NCI-H187 treated with DMSO at 0.1 percent for 48 hours (cell line): ENCODE measurements at places on chromosomes 13 and 19.

DNA sequence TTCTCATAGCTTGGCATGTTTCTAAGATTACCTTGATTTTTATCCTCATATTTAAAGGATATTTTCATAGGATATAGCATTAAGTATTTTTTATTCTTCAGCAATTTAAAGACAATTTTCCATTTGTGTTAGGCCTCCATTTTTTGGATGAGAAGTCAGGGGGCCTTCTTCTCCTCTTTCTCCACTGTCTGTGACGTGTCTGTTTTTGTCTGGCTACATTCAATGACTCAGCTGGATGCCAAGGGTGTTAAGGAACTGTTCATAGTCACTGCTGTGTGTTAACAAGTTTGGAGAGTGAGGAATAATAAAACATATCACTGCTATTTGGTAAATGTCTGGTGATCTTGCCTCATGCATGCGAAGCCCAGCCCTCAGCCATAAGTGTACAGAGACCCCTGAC, 36.4 kb downstream of the ZNF582 start:
- no peak for DNase-seq

DNA sequence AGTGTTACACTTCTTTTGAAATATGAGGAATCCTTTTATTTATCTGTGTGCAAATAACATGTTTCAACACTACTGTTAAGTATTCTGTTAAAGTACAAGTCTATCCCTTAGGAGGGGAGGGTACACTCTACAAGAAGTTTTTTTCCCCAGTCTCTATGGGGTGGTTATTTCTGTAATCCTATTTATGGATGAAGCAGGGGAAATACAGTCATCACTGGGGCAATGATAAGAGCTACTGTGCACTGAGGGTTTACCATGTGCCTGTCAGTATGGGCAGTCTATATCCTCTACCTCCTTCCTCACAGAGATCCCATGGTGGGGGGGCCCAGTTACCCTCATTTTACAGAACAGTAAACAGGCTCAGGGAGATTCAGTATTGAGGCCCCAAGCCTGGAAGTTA, 16.6 kb upstream of the TRIM13 start:
- DNase-seq: no peak

DNA sequence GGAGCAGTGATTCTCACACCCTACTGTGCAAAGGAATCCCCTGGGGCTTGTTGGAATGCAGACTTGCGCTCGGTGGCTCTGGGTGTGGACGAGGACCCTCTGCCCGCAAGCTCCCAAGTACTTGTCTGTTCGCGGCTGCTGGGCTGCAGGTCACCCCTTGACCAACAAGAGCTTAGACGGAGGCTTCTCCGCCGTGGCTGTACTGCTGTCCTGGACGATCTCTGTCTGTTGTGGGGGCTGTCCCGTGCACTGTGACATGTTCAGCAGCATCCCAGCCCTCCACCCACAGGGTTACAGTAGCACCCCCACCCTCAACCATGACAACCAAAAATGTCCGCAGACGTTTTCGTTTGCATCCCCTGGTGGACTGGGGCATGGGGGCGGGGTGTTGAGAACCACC, 22.9 kb upstream of the SLC15A1 start:
- DNase-seq: no peak

DNA sequence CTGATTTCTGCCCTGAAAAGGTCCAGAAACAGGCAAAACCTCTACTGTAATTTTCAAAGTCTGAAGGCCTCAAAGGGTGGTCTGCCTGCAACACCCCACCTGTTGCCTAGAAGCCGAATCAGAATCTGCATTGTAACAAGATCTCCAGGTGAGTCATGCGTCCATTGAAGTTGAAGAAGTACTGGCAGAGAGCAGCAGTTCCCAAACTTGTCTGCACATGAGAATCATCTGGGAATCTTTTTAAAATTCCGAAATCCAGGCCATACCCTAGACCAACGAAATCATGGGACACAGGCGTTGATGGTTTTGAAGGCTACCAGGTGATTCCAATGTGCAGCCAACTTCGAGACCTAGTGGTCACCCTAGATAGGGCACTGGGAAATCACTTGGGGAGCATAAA, 16.0 kb upstream of the CLN5 start:
- no peak for DNase-seq

GRCh38 chr13:83414393-83414792, 467.9 kb downstream of the SLITRK1 start:
- no peak for DNase-seq

DNA sequence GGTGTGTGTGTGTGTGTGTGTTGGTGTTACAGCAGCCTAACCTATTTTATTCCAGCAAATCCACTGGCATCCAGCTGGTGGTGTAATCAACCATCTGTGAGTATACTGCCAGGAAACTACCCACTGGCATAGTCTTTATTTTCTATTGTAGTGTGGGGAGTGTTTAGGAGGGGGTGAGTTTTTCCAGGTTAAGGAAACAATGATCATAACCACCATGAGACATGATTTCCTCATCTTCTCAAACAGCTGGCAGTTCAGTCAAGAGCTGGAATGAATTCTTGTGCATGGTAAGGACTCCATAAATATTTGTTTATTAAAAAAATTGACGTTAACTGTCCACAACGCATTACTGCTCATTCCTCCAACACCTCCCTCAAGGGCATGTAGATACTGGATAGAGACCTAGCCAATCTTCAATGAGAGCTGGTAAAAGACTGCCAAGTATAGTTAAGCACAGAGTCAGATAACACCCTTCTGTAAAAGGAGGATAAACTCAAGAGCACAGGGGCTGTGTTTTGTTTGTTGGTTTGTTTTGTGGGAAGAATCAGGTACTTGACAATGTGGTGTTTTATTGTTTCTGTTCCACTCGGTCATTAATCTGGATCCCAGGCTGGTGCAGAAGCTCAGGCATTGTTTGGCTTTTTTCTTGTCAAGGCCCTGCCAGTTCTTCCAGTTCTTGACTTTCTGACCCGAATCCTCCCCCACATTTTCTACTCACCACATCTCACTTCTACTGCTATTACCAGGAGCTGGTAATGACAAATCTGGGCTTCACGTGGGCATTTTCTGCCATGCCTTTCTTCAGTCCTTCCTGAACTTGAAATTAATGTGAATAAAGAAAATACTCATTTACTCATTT, 31.6 kb upstream of the SLC46A3 start:
- no peak for DNase-seq

DNA sequence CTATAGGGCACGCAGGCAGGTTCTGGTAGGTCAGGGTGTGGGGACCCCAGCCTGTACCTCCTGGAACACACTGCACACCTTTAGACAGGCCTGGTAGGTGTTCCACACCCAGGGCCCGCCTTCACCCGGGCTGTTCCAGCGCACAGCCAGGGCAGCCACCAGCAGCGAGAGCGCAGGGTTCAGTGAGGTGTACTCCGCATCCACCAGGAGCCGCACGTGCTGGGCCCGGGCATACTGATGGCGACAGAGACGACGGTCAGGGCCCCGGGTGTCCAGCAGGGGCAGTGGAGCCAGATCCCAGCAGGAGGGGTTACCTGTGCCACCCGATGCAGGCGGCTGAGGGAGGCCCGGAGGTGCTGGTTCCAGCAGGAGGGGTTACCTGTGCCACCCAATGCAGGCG, 6.0 kb downstream of the PRODH2 start:
- DNase-seq: no peak
